ENCODE measurements at places on chromosomes 1 and 21.

GRCh38 chr1:183834568-183834967 lies 29.6 kb downstream of the RGL1 start:
- no peak for DNase-seq

GRCh38 chr1:224923726-224924125 lies 5.7 kb upstream of the DNAH14 start:
- no peak for DNase-seq

DNA sequence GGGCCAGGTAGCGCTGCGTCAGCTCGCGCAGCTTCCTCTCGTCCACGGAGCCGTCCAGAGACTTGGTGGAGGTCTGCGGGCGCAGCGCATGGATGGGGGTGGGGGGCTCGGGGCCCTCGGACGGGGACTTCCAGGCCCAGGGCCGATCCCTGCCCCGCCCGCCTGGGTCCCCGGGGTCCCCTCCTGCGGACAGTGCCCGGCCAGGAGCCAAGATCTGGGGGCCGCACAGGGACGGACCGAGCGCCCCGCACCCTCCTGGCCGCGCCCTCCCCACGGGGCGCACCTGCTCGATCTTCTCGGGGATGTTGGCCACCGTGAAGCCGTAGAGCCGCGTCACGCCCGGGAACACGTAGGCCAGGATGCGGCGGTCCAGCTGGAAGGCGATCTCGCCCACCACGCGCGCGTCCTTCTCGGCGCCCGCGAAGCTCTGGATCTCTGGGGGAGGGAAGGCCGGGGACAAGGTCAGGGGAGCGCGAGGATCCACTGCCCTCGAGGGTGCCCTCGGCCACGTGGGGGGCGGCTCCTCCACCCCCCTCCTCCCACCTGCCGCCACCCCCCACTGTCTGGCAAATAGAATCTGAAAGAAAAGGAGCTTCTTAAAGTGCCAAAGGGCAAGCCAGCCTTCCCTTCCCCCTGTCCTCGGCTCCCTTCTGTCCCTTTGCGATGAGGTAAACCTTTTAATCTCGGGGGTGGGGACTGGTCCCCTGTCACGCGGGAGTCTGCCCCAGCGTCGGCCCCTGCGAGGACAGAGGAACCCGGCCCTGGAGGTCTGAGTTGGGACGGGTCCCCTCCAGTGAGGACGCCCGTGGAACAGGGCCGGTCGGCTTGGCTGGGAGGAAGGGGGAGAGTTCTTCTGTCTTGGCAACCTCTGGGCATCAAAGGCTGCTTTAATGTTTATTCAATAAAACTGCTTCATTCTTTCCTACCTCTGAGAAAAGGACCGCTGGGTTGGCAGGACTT lies 6.5 kb upstream of the FTCD start:
- DNase-seq, result no peak

DNA sequence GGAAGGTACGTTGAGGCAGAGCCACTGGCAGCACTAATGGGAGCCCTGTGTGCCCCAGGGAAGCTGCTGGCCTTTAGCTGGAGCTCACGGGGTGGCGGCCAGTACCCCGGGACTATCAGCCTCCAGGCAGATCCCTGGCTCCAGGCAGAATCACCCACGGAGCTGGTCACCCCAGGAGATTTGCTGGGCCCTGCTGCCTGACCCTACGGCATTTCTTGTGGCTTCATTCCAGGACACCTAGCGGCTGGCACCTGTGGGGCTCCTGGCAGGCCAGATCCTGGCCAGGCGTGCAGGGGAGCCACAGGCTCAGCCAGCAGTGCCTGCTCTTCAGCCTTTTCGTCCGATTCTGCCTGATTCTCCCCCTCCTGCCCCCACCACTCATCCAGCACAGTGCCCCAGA lies 7.1 kb downstream of the PADI1 start:
- DNase-seq, result no peak

DNA sequence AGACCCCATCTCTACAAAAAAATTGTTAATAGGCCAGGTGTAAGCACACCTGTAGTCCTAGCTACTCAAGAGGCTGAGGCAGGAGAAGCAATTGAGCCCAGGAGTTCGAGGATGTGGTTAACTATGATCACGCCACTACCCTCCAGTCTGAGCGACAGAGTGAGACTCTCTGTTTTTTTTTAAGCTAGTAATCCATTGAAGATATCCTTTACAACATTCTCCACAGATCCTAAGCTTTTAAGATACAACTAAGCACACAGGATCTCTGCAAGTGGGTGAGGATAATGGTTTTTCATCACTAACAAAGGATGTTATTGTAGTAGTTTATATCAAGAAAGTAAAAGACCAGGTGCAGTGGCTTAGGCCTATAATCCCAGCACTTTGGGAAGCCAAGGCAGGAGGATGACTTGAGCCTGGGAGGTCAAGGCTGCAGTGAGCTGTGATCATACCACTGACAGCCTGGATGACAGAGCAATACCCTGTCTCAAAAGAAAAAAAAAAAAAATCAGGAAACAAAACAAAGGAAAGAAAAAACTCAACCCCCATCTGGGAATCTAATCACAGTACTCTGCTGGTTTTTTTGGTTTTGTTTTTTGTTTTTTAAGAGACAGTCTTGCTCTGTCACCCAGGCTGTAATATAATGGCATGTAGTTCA lies 166.1 kb downstream of the RERE start:
- DNase-seq, result no peak

DNA sequence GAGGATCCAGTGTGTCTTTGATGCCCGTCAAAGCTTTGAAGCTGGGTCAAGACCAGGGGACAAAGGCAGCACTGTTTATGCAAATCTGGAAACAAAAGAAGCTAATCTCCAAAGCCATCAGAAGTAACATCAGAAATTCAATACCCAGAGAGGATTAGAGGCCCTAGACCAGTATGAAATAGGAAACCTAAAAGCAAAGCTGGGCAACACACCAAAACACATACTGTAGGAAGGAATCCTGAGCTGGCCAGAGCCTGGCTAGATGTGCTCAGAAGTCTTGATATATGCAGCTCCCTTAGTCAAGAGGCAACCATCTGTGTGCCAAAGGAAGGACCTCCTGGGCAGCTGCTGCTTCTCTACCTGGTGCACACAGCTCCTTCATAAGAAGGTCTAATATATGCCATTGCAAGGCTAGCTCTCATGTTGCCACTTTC lies 12.3 kb downstream of the COLGALT2 start:
- DNase-seq, result no peak

DNA sequence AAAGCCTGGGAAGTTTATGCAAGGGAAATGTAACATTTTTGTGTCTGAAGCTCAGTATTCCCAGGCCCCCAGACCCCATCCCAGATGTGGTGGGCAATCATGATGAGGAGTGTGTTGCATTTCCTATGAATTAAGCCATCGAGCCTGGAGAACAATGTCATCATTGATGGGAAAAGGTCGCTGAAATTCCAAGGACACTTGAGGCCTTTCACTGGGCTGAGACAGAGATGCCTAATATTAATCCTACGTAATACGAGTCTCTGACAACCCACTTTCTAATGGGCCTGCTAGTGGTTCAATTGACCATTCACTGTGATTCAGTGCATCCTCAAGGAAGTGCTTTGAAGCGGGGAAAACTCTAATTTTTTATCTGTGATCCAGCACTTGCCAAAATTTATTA lies 291.6 kb downstream of the PLPP3 start:
- DNase-seq, result no peak

DNA sequence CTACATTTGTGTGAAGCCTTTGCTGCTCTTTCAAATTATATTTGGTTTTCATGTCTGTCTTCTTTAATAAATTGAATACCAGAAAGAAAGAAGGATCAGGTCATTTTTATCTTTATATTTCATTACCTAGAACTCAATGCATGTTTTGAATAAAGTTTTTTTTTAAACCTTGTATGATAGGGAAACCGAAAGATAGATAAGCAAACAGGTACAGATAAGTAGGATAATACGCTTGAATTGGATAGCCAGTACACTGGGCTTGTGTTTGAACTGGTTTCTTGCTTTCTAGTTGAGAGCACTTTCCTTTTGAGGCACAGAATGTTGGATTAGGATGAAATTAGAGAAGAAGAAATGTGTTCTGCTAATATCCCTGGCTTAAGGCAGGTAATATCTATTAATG lies 46.9 kb downstream of the PKN2 start:
- DNase-seq, result no peak

DNA sequence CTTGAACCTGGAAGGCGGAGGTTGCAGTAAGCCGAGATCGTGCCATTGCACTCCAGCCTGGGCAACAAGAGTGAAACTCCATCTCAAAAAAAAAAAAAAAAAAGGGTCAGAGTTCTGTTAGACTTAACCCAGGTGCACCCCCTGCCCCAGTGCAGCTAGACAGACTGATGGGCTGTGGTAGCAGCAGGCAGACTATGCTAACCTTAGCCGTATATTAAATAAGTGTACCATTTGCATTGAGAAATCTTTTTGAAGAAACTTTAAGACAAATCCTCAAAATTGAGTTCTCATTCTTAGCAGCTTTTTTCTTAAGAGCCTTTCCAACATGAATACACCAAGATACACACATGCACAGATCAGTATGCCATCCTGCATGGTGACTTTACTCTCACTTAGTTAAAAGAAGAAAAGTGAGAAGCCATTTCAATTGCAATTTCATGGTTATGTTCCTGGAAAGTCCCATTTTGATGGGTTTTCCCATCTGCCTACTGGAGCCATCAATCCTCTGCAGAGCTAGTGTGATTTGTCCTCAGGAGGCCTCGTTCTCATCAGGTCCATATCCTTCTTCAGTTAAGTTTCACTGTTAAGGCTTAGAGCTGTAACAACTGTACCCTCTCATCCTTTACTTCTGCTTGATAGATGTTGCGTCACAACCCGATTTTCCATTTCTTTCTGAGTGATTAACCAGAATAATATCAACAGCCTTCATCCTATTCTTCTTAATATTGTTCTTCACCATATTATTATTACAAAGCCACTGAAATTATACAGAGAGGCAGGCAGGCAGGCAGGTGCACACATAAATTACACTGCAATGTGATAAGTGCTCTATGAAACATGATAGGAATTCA lies 7.3 kb downstream of the FCRLB start:
- DNase-seq, result no peak

DNA sequence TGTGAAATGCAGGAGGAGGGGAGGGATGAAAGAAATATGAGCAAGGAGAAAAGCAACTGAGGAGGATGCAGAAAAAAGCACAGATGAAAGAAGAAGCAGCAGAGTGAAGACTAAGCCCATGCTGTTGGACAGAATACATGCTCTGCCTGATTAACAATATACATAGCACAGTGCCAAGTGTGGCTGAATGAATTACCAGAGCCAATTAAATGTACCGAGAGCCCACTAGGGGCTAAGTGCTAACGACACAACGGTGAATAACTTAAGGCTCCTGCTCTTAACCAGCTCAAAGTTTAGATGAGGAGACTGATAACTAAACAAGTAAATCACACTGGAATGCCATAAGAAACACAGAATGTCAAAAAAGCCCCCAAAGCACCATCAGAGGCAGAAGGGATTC lies 15.6 kb downstream of the CADM3 start:
- DNase-seq, result no peak

DNA sequence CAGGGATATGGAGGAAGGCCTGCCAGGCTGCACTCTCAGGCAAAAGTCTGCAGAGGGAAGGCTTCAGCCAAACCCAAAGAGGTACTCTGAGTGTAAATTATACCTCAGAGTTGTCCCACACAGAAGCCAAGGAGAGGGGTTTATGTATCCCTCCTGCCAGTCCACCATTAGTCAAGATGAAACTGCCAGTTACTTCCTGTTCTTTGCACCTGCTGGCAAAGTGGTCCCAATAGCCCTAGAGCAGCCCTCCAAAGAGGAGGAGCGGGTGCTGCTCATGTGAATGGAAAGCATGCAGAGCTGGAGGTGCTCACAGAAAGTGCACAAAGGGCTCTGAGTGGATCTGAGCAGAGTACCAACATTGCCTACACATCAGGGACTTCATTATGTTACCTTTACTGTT lies 37.1 kb upstream of the MCOLN3 start:
- DNase-seq, result no peak

DNA sequence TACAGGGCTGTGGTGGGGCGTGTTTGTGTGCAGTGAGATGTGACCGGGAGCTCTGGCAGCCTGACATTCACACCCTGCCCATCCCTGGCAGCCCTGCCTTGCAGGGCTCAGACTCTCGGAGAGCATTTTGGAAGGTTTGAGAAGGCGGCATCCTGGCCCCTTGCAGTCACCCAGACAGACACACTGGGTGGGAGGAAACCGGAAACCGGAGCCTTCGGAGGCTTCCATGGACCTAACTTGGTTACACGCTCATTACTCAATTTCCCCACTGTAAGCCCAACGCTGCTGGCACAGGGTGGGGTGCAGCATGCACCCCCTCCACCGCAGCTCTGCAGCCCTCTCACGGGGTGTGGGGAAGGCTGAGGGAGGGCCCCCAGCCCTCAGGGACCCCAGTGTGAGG lies 22.2 kb upstream of the RSPO1 start:
- DNase-seq, result no peak

GRCh38 chr1:232568331-232568852 lies 61.5 kb downstream of the SIPA1L2 start:
- DNase-seq, result no peak

- no peak for DNase-seq
Observed at GRCh38 chr1:44031252-44032169, at the start of gene SLC6A9. SLC6A9 (minus strand) TSS chr1:44031462; CDS start chr1:44024277, 7,185 bp downstream.

GRCh38 chr1:181094416-181095212 lies 6.1 kb downstream of the IER5 start:
- DNase-seq, result no peak
